ENCODE measurements at places on chromosomes 16 and 17. TPM values are rescaled to one million over a fixed set of nuclear protein-coding genes. Genes with fewer than 3 reads are reported as not detected.

Gene KRT28
- total RNA-seq: not detected

Gene CCL17
- not detected for total RNA-seq

Gene MLYCD
- total RNA-seq: 11.0 TPM

Gene KRTAP2-3
- 18.2 TPM for total RNA-seq

Gene CCL8
- total RNA-seq: not detected

Gene TNFRSF13B
- total RNA-seq: not detected

Gene CRHR1
- total RNA-seq: not detected

Gene G6PC1
- total RNA-seq: not detected

Gene SULT1A4
- total RNA-seq: 6.9 TPM

All from Calu3 (cell line).